ENCODE measurements at places on chromosomes 16 and 17.

- DNase-seq: no peak
Measured at GRCh38 chr17:60604686-60605334, 4.8 kb downstream of the PPM1D start.

DNA sequence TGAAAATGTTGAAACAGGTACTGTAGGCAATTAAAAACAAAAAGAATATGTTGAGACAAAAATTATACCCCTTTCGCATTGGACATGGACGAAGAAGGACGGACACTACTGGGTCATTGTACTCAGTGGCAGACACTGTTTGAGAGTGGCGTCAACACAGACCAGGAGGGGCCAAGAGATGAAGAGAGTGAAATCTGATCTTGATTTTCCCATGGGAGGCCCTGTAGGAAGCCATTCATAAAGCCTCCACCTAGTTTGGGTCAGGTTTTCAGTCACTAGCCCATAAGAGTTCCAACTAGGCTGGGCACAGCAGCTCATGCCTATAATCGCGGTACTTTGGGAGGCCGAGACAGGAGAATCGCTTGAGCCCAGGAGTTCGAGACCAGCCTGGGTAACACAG is 23.6 kb upstream of the SMURF2 start:
- DNase-seq: no peak

DNA sequence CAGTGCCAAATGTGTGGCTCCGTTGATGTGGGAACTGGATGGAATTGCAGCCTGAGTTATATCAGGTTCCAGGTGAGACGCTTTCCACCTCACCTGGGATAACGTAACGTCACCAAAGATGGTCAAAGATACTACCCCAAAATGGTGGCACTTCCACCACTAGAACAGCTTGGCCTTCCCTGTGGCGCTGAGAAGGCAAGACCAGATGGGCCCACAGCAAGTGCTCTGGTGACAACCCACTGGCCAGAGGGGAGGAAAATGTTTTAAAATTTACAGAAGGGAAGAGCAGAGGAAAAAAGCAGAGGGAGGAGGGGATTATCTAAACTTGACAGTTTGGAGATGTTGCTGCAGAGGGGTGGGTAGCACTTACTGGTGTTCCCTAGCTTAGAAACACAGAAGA is 7.5 kb upstream of the ITGA2B start:
- no peak for DNase-seq

- no peak for DNase-seq
Measured at GRCh38 chr16:58035356-58036170, 10.0 kb downstream of the MMP15 start.

GRCh38 chr16:534856-535445 is 7.4 kb downstream of the CAPN15 start:
- no peak for DNase-seq

DNA sequence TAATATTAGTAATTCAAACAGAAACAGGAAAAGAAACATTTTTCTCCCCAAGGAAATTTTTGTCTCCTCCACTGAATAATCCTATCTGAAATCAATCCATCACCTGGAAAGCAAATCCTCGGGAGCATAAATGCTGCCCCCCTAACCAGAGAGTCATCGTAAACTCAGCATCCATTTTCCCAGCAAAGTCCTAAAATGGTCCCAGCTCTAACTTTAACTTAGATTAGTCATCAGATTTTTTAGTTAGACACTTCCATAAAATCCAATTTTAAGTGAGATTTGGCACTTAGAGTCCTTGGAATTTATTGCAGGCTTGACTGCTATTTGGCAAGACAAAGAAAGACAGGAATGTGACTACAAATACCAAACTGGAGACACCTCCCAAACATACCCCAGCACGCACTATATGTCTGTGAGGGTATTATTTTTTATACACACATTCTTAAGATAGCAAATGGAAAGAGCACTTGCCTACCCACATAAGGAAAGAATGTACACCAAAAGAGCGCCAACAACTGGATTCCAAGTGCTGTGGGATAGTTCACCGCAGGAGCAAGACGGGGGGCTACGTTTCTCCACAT is 15.4 kb downstream of the SCO1 start:
- no peak for DNase-seq
